CD8-positive, alpha-beta memory T cell (primary cell): ENCODE measurements at places on chromosomes 2 and 18. TPM values are rescaled to one million over a fixed set of nuclear protein-coding genes. Genes with fewer than 3 reads are reported as not detected.

Gene PCGF1
- 29.6 TPM for total RNA-seq

Gene CHRNG
- total RNA-seq, result not detected

Gene CDCA7
- 23.5 TPM for total RNA-seq

Gene RBM45
- 12.7 TPM for total RNA-seq

Gene LRRC30
- total RNA-seq, result not detected

Gene HAUS1
- total RNA-seq, result 52.5 TPM

- no peak overlapping the region for H3K4me3 ChIP-seq
- DNase-seq, result no peak
- H3K27me3 ChIP-seq, result no peaks in the 10 kb centered on the region
- no peaks in the 10 kb centered on the region for H3K4me1 ChIP-seq
- no peak overlapping the region for H3K27ac ChIP-seq
Measured at GRCh38 chr2:134348760-134349159, 94.9 kb downstream of the MGAT5 start.

DNA sequence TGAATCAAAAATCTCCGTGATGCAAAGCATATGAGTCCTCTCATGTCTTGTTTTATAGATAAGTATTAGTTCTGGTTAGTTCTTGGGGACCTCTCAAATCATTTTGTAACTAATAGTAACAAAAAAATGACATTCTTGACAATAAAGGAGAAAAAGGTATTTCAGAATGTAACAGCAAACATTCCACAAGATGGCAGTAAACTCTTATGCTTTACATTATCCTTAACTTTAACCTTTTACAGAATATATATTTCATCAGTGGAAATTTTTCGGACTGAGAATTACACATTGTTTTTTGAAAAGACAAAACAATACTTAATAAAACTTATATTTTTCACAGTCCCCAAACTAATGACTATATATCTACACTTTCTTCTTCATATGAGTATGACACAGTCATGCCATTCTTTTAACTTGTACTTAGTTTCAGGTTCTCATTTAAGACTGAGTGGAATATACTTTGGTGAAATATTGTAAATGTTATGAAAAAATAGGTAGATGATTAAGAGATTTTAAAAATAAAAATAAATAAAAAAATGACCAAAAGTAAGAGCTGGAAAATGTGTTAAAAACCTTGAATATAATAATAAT lies 142.9 kb upstream of the NXPH2 start:
- no peak overlapping the region for H3K4me3 ChIP-seq
- no peak for DNase-seq
- H3K27me3 ChIP-seq, result no peaks in the 10 kb centered on the region
- H3K27ac ChIP-seq, result no peak overlapping the region

GRCh38 chr2:23859983-23860382 lies 66.9 kb downstream of the ATAD2B start:
- peaks cover 14% of the 10 kb centered on the region for H3K36me3 ChIP-seq
- H3K27ac ChIP-seq, result no peak overlapping the region
- no peak overlapping the region for H3K4me3 ChIP-seq
- no peak for DNase-seq
- no peaks in the 10 kb centered on the region for H3K4me1 ChIP-seq

DNA sequence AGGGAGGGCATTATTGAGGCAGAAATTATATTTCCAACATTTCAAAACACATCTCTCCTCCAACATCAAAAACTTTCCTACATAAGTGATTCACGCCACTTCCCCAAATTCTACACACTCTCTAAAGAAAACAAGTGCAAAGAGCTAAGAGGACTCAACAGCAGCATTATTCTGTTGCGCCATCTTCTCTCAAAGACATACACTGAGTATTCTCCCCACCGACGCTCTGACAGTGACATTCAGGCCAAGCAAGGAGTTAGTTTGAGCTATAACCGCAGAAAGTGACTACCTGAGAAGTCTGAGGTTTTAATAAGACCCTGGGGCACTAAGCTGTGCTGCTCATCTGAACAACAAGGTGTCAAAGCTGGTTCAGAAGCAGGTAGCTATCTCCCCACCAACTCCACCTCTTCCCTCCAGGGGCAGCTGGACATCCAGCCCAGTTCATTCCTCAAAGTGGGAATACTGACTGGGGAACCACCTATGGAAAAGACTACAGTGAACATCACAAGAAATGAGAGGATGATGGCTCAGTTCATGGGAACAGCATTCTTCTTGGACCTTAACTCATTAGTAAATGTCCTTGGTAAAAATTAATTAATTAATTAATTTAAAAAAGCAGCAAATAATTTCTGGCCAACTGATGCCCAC lies 309.5 kb upstream of the CCDC68 start:
- no peaks in the 10 kb centered on the region for H3K27me3 ChIP-seq
- DNase-seq, result no peak
- H3K4me1 ChIP-seq, result no peaks in the 10 kb centered on the region
- no peak overlapping the region for H3K4me3 ChIP-seq

GRCh38 chr18:8462651-8463185 lies 146.5 kb upstream of the RAB12 start:
- no peak overlapping the region for H3K27ac ChIP-seq
- DNase-seq, result no peak
- H3K4me3 ChIP-seq, result no peak overlapping the region
- H3K27me3 ChIP-seq, result no peaks in the 10 kb centered on the region
- no peaks in the 10 kb centered on the region for H3K4me1 ChIP-seq

DNA sequence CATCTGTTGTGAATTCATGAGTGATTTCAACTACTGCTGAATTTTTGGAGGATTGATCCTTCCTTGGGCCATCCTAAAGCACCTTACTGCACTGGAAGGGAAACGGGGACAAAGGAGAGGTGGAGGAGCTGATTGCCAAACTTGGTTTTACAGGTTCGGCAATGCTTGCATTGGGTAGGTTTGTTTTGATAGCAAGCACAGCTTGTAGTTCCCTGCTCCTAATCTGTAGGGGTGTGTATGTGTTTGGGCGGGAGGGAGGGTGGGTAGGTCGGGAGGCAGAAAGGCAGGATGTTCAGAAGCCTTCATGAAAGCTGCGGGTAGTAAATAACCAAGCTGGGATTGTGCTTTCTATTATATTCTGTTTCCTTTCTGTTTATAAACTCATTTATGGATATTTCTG lies 24.6 kb downstream of the PHLPP1 start:
- no peak overlapping the region for H3K27ac ChIP-seq
- no peak overlapping the region for H3K4me3 ChIP-seq
- H3K4me1 ChIP-seq, result no peaks in the 10 kb centered on the region
- no peaks in the 10 kb centered on the region for H3K27me3 ChIP-seq

DNA sequence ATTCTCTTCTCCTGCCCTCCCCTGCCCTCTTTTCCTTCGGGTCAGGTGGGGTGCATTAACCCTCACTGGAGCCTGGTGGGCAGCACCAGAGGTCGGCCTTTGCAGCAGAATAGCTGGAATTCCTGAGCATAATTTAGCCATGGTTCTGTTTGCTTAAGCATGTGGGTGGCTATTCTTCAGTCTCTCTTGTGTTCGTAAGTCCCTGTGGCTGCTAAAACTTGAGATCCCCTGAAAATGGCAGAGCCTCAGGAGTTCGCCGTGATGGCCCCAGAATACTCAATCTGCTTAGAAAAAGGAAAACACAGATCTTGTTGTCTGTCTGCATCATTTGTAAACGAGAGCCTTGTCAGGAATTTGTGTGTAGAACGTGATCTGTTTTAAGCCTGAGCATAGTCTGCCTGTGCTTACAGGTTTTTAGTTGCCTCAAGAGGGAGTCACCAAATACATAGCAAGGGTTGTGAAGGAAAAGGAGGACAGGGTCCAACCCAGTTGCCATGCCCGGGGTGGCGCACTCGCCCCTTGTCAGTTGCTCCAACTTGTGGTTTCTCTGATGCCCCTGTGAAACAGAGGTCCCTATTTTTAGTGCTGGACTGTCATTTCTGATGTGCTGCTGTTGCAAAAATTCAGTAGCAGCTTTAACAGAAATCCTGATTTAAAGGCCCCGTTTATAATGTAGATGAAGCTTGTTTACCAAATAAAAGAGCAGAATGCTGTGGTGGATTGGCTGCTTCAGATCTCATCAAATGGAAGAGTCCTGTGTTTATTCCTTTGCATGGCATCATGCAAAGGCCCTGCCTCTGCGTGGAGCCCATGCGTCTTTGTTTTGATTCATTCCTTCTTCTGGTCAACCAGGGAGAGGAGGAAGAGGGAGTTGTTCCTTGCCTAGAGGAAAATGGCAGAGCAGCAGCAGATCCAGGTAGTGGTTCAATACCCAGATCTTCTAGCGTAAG lies 74.8 kb downstream of the WDSUB1 start:
- H3K36me3 ChIP-seq, result no peaks in the 10 kb centered on the region
- no peaks in the 10 kb centered on the region for H3K27me3 ChIP-seq
- H3K4me1 ChIP-seq, result peaks cover 29% of the 10 kb centered on the region

DNA sequence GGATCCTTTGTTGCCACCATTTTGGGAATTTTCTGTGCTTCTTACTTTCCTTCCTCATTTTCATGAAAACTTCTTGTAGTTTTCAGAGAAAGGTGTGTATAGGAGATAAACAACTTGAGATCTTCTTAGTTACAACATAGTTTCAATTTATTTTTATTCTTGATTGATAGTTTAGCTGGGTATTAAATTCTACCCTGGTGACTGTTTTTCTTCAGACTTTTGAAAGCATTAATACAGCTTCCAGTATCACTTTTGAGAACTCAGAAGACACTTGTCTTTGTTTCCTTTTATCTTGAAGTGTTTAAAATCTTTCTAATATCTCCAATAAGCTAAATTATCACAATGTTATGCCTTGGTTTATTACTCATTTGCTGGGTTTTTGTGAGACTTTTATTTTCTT lies 167.5 kb upstream of the DPP10 start:
- no peak overlapping the region for H3K4me3 ChIP-seq
- no peaks in the 10 kb centered on the region for H3K4me1 ChIP-seq
- no peaks in the 10 kb centered on the region for H3K36me3 ChIP-seq
- no peak overlapping the region for H3K27ac ChIP-seq
- no peak for DNase-seq
- H3K27me3 ChIP-seq, result no peaks in the 10 kb centered on the region

GRCh38 chr18:8705238-8705960 lies at the start of gene MTCL1:
Gene MTCL1, plus strand, starts transcription at chr18:8705556. Its CDS starts 105 bp downstream, at chr18:8705661.
- peak; percentile 49 for DNase-seq
- H3K27ac ChIP-seq, result peak within 1 kb of the TSS; percentile 24
- peak within 1 kb of the TSS; percentile 74 for H3K4me3 ChIP-seq
- H3K27me3 ChIP-seq, result peaks cover 34% of the 10 kb centered on the region
- H3K36me3 ChIP-seq, result no peaks in the 10 kb centered on the region

GRCh38 chr18:58309099-58309498 lies 265.1 kb downstream of the NEDD4L start:
- no peaks in the 10 kb centered on the region for H3K36me3 ChIP-seq
- peaks cover 39% of the 10 kb centered on the region for H3K4me1 ChIP-seq
- H3K27ac ChIP-seq, result no peak overlapping the region
- H3K27me3 ChIP-seq, result no peaks in the 10 kb centered on the region
- DNase-seq, result no peak
- H3K4me3 ChIP-seq, result no peak overlapping the region
